ENCODE measurements at places on chromosomes 2 and 18.
A peak's percentile ranks its signal among the peaks of the same experiment; 100 is the strongest.

- peak; percentile 18 for DNase-seq
Observed at GRCh38 chr2:52135235-52135634, 1103.3 kb upstream of the NRXN1 start.

DNA sequence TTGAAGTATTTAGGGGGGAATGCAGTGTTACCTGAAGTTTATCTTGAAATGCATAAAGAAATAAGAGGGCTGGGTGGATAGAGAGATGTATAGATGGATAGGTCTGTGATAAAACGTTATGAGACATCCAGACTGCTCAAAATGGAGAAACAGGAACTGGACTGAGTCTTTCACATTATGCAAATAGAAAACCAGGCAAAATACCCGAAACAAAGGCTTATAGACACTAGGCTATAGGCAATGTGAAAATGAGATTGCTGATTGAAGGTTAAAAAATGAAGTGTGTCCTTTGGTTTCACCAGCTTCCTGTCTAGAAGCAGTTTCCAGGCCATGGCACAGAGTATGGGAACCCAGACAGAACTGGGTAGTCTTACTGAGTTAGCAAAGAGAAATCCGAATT lies 24.9 kb upstream of the SLC3A1 start:
- DNase-seq = no peak

GRCh38 chr2:149800624-149801542 lies 213.3 kb upstream of the MMADHC start:
- DNase-seq = no peak

DNA sequence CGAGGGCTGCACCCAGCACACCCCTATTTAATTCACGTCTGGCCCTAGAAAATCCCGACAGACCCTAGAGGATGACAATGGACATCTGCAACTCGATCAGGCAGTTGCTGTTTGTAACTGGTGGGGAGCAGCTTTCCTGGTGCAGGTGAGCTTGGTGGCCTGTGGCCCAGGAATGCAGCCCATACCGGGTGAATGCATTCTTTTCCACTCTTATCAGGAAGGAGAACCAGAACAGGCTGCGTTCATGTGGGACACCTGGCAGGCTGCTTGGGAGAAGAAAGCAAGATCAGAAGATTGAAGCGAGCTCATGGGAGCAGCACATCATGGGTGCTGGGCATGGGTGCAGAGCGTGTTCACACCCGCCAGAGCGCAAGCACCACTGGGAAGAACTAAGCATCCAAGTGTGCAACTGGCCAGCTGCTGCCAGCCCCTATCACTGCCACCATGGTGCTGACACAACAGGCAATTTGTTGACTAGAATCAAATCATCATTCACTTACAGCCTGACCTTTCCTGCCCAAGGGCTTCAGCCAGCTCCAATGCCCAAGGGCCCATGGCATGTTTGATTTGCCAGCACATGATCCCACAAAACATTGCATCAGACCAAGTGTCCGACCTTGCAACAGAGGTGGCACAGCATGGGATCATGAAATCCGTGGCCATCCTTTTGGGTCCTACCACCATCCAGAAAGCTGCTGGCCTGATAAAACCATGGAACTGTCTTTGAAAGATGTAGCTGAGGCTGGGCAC lies 241.7 kb upstream of the ID2 start:
- DNase-seq = no peak

DNA sequence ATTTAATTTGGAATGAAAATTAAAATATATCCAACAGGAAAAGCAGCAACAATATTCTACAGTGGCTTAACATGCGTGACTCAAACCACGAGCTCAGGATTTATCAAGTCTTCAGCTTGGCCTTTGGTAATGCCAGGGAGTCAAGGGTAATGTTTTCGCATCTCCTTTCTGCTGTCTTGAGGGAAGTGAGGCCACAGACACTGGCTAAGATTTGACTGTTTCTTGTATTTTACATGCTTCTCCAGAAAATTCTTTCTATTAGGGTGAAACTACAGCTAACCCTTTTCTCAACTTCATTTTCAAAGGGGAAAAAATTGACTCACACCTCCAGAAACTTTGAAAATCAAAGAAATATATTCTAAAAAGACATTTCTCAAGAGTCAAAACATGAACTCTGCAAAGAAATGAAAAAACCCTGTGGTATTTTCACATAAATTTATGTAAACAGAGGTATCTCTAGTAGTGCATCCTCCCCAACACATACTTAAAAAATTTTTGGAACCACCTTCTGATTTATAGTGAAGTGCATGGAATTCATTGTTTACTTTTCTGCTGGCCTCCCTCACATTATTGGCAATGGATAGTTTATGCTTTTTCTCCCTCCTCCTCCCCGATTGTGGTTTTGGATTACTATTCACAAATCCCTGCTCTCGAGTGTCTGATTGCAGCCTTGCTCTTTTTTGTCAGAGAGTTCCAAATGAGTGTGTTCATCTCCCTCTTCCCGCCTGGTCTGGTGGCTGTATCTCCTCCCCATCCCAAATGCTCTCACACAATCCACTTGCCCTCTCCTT lies 48.7 kb downstream of the DPP4 start:
- DNase-seq = no peak

DNA sequence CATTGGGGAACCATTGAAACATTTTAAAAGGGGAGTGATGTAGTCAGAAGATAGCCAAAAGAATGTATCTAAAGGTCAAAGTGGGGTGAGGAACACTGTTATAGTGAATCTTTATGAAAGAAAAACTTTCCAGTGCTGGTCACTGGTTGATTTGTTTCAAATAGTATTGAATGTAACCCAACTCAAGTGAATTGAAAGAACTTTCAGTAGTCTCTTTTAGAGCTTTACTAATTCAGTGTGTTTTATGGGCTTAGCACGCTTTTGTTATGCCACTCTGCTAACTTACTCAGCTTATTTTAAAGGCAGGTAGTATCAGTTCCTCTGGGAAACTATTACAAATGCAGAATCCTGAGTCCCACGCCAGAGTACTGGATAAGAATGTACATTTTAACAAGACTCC lies 57.3 kb downstream of the GTF2A1L start:
- DNase-seq = no peak

- DNase-seq = peak; percentile 61
Observed at GRCh38 chr18:69838620-69839411, 108.9 kb downstream of the CD226 start.

DNA sequence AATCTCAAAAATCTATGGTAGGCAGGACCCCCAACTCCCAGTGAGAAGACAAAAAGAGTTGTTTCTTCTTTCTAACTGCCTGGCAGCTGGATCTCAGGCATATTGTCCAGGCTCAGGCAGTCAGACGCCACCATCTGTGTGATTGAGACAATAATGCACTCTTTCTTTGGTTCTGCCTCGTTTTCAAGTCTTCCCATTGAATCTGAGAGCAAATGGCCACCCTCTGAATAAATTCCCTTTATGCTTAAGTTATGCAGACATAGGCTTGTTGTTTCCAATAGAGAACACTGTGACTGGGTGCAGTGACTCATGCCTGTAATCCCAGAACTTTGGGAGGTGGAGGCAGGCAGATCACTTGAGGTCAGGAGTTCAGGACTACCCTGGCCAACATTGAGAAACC lies 15.3 kb upstream of the CD207 start:
- DNase-seq = no peak

GRCh38 chr2:26279886-26280285 lies 35.1 kb downstream of the HADHB start:
- no peak for DNase-seq

DNA sequence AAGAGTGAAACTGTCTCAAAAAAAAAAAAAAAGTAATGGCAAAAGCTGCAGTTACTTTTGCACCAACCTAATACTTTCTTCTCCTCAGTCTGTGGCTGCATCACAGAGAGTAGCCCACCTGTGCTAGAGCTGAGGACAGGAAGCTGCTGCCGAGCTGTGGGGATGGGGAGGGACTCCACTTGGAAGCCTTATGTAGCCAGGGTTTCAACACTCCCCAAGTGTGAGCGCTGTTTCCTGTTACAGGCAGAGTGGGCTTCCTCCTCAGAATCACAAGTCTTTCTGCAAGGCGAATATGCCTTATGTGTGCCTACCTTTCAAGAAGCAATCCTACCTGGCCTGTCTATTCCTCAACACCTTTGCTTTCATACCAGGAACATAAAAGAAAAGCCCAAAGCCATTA lies 36.3 kb upstream of the CYP27C1 start:
- DNase-seq = peak; percentile 83

DNA sequence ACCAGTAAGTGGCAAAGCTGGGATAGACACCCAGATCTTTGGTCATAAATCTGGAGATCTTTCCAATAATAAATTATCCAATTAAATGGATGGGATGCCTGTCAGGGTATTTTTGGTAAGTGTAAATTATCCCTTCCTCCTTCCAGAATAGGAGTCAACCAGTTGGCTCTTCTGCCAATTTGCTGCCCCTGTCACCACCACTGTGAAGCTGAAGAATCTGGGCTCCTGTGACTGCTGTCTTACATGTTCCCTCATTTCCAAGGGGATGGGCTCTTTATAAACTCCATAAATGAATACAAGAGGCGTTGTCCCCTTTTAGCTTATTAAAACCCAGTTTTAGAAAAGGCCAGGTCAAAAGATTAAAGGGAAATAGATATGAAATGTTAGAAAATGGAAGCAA lies 17.8 kb upstream of the BMP10 start:
- DNase-seq = no peak

- DNase-seq = no peak
Observed at GRCh38 chr18:51654488-51655326, 457.2 kb upstream of the MEX3C start.

GRCh38 chr2:98058191-98058975 lies 28.6 kb upstream of the VWA3B start:
- no peak for DNase-seq

DNA sequence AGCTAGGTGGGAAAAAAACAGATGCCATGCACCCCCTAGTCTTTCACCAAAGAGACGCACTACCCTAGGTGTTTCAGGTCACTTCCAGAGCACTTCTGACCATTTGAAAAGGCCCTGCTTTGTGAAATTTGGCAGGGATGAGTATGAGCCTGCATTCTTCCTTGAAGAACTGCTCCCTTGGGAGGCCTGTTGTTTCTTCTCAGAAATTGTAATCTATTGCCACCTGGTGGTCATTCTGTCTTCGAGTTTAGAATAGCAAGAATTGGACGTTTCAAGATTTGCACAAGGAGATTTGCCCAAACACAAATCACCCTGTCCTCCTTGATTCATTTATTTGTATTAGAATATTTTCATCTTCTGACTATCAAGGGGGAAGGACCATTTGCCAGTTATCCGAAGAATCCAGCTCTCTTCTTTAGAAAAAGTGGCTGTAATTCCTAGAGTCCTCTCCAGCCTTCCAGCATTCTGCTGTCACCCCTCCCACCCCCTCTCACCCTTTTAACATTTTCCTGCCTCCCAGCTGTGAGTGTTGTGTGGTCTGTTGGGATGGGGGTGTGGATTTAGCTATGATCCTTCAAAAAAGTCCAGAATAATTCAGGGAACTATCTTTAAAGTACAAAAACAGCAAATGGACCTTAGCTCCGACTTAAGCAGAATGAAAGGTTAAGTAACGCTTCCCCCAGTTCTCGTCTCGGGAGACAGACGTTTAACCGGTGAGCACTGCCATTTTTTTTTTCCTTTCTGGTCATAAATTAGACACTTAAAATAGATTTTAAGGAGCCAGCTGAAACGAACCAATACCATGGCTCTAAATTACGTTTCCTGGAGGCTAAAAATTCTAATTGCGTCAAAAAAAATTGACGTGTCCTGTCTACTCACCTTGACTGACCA lies 3.7 kb upstream of the GAD1 start:
- DNase-seq = peak; percentile 90

GRCh38 chr2:167353605-167354280 lies 465.5 kb downstream of the XIRP2 start:
- no peak for DNase-seq

- DNase-seq = no peak
Observed at GRCh38 chr2:8710951-8711350, 29.1 kb downstream of the ID2 start.

DNA sequence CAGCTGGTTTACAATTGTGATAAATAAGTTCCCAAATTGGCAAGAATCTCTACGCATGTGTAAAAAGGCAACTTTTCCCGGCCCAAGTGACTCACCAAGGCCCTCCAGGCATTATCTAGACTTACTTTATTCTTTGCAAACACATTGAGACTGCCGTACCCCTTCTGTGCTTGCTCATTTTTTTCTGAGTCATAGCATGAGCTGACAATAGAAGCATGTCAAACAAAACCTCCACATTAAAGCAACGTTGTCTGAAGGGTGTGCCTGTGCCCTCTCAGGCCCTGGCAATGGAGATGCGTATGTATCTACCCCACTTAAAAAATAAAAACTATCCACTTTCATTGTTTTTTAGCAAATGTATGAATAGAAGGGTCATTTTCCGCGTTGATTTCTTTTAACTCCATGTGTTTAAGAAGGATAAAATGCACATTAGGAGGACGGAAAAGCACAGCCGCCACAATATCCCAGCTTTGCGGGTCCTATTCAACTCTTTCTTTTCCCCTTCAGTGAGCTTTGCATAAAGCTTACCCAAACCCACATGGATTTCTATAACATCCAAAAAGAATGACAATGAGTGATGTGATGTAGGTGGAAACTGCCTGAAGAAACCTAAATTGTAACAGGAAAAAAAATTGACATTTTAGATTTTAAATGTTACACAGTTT lies 298.2 kb downstream of the CDCA7 start:
- DNase-seq = no peak

GRCh38 chr2:124652099-124652498 lies 627.0 kb downstream of the CNTNAP5 start:
- no peak for DNase-seq

DNA sequence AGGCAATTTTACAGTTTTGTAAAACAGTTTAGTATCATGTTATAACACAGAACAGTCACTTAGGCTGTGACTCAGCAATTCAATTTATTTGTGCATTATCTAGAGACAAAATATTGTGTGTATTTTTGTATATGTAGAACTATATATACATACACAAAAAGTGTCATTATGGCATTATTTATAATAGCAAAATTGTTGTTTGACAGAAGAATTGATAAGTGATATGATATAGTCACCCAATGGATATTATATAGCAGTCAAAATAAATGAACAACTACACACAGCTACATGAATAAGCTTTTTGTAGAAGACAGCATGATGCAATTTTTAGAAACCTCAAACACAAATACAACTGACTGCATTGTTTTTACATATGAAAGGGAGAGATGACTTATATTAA lies 334.0 kb downstream of the TRIB2 start:
- peak; percentile 15 for DNase-seq

DNA sequence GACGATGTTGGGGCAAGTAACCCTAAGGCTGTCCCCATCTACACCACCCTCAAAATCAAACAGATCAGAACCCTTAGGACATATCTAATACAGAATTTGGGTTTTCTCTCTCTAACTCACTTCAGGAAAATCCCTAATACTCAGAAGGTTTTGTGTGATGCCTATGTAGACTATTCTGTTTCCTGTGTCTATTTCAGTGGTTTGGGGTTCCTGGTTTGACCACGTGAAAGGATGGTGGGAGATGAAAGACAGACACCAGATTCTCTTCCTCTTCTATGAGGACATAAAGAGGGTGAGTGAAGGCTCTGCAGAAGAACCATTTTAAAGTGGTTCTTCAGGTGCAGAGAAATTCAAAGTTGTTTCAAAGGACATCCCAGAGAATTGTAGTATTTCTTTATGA lies 16.3 kb downstream of the SULT1C2 start:
- DNase-seq = no peak

- DNase-seq = no peak
Observed at GRCh38 chr18:13223311-13224143, 5.0 kb downstream of the LDLRAD4 start.

- no peak for DNase-seq
Observed at GRCh38 chr2:26971911-26972786, 1.7 kb downstream of the MAPRE3 start.

- DNase-seq = peak; percentile 13
Observed at GRCh38 chr2:224722250-224722649, 6.1 kb upstream of the CCDC195 start.

Measured in NB4 (cell line).